ENCODE measurements at places on chromosomes 11 and 22.

DNA sequence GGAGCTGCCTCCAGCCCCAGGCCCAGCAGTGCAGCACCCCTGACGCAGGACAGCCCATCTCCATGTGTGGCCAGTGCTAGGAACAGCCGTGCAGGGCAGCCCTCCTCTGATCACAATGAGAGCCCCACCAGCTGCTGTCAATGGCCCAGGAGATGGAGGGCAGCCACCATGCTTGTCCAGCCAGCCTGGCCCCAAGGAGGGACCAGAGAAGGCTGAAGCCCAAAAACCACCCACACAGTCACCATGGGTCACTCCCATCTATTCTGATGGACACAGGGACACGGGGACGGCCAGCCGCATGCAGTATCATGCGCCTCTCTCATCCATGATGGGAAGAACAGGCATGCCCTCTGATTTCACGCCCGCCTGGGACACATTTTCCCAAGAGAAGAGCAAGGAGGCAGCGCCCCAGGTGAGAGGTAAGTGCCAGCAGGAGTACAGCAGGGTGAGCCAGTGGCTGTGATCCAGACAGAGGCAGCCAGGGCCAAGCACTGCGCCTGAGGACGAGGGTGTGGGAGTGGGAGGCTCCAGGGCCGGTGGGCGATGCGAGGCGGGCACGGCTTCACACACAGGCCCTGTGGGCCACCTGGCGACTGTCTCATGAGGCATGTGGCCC is 33.6 kb upstream of the GNB1L start:
- no peak for DNase-seq

DNA sequence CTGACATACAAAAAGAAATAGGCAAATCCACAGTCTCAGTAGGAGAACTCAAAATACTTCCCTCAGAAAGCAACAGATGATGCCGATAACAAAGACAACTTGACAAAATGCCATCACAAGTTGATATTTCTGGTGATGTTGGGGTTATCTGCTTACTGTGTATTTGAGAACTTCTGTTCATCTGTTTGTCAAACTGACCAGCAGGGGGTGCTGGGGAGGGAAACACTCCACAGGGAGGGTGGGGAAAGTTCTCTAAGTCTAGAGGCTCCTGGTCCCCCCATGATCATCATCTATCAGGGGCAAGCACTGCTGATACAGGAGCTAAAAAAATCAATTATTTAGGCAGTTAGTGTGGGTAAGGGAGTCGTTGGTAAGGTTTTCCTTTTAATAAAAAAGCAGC is 19.2 kb downstream of the GLYATL1 start:
- DNase-seq, result no peak

DNA sequence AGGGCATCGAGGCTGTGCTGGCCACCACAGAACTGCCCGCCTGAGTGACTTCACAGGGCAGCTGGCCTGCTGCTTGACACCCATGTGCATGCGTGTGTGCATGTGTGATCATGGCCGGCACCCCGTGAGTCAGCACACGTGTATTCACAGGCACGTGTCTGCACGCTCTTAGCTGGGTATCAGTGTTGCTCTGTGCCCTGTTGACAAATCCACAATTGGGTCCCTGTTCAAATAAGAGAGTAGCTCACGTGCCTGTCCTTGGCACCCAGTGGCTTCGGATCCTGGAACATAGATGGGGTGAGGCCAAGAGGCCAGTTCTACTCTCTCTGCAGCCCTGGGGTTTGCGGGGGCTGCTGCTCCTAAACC is 14.0 kb downstream of the B3GAT1 start:
- DNase-seq, result peak; percentile 77

GRCh38 chr11:121715405-121715804 is 262.6 kb upstream of the SORL1-AS1 start:
- DNase-seq, result no peak

DNA sequence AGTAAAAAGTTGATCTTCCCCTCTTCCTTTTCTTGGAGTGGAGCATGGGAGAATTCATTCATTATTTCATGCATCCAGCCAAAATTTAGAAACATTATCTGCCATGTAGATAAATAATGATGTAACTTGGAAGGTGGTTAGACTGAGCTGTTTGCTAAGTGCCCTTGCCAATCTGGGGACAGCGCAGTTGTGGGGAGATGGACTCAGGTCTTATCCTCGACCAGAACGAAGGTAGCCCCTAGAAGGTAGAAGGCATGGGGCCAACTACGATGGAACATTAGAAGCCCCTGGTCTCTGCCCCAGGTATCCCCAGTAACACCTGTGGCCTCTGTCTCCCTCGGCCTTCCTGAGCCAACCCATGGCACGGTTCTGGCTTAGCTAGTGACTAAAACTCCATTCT is 53.0 kb upstream of the TIMP3 start:
- DNase-seq, result no peak

- no peak for DNase-seq
Observed at GRCh38 chr22:20937031-20937793, 20.0 kb downstream of the CRKL start.

- no peak for DNase-seq
Observed at GRCh38 chr11:71186806-71187205, 65.6 kb downstream of the SHANK2 start.

DNA sequence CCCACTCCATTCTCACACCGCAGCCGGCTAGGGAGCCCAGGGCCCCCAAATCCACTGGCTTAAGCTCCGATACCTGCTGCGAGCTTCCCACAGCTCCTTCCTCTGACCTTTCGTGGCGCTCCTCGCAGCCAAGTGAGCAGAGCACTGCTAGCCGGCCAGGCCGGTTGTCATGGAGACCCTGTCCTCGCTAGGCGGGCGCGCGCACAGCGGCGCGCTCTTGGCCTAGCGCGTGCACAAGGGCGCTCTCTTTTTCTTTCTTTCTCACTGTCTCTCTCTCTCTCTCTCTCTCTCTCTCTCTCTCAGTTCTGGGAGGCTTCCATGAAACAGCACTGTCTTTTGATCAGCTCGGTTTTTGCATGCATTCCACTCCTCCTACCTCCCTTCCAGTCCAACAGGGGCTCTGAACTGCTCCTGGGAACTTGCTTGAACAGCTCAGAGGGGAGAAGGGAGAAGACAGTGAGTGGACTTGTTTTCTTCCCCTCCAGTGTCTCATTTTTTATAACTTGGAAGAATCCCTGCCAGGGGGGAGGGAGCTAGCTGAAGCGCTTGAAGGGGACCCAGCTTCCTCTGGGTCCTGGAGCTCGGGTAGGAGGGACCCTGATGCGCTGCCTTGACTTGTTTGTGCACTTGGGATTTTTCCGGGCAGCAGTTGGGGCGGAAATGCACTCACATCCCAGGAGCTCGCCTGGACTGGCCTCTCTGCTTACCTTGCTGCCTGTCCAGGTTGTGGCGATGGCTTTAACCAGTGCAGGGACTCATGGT is 100.3 kb upstream of the AKIP1 start:
- DNase-seq, result peak; percentile 52

GRCh38 chr11:27166130-27166529 is 125.5 kb downstream of the BBOX1 start:
- no peak for DNase-seq

DNA sequence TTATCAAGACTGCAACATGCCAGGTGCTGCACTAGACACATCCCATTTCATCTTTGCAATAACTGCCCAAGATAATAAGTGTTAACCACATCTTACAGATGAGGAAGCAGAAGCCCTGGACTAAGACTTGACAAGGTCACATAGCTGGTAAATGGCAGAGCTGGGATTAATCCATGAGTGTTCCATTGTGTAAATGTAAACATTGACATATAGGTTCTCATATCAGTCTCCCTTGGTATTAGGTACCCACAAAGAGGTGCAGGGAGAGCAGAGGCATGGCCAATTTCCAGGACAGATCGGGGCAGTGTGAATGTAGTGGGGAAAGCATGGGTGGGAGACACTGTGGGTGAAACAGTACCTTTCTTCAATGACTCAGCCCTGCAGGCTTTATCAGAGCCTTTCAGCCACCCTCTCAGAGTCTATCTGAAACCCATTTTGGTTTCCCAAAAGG is 17.9 kb downstream of the MICAL2 start:
- DNase-seq, result no peak

DNA sequence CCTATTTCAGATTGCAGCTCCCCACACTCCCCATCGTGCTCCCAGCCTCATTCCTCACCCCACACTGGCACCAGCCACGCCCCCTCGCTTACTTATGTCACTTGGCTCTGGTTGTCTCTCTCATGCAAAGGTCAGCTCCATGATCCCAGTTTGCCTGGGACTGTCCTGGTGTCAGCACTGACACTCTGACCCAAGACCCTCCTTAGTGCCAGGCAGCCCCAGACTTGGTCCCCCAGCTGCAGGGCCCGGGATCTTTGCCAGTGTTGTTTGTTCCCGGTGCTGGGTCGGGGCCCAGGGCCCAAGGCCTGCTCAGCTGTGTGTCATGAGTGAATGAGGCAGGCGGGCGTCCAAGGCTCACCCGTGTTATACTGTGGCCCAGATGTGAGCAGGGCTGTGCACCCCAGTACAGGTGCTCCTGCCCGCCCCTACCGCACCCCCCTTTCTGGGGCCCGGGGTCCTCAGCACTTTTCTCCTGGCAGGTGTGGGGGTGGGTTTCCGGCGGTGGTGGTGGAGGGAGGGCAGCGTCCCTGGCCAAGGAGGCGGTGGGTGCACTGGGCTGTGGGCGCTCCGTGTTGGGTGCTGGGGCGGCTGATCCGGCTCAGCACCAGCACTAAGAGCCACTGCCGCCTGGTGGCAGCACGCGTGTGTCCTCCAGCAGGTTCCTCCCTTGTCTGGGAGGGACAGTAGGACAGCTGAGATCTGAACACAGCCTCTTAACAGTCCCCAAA is 19.5 kb downstream of the IL17REL start:
- peak; percentile 87 for DNase-seq

DNA sequence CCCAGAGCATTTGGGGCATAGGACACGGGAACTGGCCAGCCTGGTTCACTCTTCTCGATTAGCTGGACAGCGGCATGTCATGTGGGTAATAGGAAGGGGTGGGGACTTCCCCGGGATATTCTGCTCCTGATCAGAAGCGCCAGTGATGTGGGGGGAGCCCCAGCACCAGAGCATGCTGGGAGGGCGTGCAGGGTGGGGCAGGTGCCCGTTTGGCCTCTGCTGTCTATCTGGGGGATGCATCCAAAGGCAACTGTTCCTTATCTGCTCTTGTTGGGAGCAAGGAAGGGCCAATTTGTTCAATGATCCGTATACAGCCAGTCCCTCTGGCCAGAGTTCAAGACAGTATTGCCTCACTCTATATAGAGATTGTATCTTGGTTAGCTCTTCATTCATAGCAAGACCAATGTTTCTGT is 43.6 kb downstream of the PPARA start:
- DNase-seq, result no peak

DNA sequence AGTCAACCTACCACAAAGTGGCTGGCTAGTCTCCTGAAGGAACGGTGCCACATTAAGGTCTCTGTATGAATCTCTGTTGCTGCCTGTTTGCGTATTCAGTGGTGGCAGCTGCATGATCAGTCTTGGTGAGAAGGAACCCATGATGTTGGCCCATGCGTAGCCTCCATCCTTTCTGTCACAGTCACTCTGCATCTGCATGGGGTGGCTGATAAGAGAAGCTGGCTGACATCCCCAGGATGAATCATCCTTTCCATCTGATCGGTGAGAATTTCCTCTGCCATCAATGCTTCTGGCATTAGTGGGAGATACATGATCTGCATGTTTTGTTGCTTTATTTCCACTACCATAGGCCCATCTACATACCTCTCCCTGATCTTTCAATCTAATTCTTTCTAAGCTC is 199.0 kb upstream of the NECTIN1 start:
- DNase-seq, result no peak

DNA sequence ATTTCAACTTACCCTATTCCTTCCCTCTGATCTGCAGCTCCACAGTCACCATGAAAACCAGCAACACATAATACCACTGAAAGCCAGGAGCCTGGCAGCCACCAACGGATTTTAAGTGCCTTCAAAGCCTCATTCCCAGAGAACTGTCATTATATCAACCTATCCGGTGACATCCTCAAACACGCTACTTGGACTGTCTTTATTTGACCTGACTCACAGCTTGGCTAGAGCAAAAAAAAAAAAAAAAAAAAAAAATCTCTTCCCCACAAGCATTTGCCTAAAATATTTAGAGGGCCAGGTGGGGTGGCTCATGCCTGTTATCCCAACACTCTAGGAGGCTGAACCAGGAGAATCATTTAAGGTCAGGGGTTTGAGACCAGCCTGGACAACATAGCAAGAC is 32.4 kb upstream of the ARHGAP32 start:
- no peak for DNase-seq

GRCh38 chr11:79414644-79415317 is 26.0 kb downstream of the TENM4 start:
- no peak for DNase-seq

DNA sequence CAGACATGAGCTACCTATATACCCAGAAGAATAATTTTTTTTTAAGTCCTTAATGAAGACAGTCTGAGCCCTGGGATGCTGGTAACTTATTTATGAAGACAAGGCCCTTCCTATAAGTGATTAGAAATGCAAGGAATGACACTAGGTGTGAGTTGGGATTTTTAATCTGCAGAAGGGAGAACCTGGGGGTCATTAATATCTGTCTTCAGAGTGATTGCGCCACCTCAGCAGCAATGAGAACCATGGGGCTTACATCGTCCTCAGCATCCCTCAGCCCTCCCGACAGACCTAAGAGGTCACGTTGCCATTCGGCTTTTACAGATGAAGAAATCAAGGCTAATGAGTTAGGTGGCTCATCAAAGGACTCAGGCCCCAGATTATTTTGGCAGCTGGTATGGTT is 55.6 kb downstream of the MCM5 start:
- no peak for DNase-seq

DNA sequence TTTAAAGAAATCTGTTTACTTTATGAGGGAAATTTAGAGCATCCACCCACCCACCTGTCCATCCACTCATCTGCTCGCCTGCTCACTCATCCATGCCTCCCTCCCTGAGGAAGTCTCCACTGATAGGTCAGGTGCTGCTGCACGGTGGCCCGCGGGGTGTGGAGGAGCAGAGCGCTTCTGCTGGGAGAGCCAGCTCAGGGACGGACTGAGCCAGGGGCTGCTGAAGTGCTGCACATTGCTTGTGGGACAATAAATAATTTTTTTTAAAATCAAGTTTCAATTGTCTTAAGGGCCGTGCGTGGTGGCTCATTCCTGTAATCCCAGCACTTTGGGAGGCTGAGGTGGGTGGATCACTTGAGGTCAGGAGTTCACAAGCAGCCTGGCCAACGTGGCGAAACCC is 148.9 kb downstream of the TBC1D22A start:
- DNase-seq, result no peak

GRCh38 chr22:34885852-34886251 is 180.1 kb upstream of the ISX start:
- DNase-seq, result no peak

GRCh38 chr22:40720538-40721256 is 41.4 kb downstream of the MCHR1 start:
- no peak for DNase-seq

DNA sequence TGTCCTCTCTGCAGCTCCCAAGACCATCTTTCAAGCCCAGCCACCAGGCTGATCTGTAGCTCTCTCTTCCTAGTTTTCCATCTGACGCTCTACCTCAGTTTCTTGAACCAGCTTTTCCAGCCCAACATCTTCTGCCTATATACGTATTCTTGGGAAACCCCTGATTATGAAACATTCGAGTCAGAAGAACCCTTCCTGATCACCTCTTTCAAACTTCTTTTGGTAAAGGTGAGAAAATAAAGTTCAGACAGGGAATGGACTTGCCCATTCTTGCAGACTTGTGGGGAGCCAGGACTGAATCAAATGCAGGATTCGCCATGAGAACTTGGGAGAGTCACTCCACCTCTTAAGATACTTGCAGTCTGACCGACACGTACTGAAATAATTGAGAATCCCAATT is 169.5 kb upstream of the NARS2 start:
- no peak for DNase-seq

- no peak for DNase-seq
Observed at GRCh38 chr11:105609341-105609781, 512 bp upstream of the GRIA4 start.

- peak; percentile 37 for DNase-seq
Observed at GRCh38 chr22:38313384-38313955, 3.8 kb downstream of the CSNK1E start.

- no peak for DNase-seq
Observed at GRCh38 chr11:5036669-5037068, 9.7 kb upstream of the OR52J3 start.
